ENCODE measurements at places on chromosomes 6 and 20. TPM values are rescaled to one million over a fixed set of nuclear protein-coding genes. Genes with fewer than 3 reads are reported as not detected.

GRCh38 chr6:156060013-156060412 lies 604.4 kb upstream of the NOX3 start:
- no peak for DNase-seq

- peak; percentile 13 for DNase-seq
These were observed 67.8 kb downstream of the MMS22L start for GRCh38 chr6:97215157-97215769.

- DNase-seq = no peak
These were observed 55.0 kb downstream of the EDN1 start for GRCh38 chr6:12344961-12345693.

DNA sequence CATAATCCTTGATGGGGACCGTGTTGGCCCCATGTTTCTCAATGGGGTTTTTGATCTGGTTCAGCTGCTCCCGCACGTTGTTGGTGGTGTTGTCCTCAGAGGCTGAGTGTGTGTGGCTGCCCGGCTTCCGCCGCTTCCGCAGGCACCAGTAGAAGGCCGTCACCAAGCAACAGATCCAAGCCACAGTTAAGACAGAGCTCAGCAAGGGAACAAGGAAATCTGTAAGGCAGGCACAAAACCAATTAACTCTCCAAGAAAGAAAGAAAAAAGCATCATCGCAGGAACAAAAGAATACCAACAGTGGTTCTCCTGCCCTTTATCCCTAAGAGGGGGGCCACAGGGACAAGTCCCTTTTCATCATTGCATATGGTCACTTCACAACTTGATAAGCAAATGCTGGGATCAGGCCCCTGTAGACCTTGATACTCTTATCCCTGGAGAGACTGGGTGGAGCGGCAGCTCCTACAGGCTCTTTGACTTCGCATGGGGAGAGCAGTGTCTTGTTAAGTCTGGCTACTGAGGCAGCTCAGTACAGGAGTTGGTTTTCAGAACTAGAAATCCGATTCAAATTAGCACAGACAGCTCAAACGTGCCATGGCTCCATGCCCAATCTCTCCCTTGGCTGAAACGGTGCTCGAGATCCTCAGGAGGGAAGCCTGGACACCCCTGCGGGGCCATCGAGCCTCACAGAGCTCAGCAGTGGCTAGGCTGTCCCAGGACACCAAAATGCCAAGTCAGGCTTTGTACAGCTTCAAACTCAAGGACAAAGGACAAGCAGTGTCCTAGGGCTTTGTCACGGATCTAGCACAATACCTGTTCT lies 33.9 kb downstream of the JAG1 start:
- DNase-seq = no peak

The WFDC12 gene
- polyA plus RNA-seq = not detected

The RBL1 gene
- 15.8 TPM for polyA plus RNA-seq

DNA sequence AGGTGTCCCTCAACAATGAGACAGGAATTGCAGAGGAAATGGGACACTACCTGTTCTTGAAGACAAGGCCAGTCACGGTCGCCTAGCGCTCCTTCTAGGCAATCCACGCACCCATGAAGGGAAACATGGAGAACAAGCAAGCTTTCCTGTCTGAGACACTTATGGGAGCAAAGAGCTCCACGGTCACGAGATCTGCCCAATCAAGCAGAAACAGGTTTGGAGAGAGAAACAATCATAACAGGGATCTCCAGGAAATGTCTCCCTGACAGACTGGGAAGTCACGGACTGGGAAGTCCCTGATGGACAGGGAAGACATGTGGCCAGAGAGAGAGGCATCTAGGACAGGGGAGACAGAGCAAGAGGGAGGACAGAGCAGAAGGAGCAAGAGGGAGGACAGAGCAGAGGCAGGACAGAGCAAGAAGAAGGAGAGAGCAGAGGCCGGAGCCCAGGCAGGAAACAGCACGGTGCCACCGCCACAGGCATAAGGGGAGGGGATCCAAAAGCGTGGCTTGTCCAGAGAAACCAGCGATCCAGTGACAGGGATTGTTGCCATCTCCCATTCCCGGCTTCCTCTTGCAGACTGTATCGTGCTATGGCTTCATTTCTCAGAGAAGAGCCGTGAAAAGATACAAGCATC lies 167.8 kb upstream of the ZNF337 start:
- DNase-seq = no peak

- no peak for DNase-seq
These were observed 25.8 kb downstream of the SYNDIG1 start for GRCh38 chr20:24495266-24495665.

The GGTLC1 gene
- polyA plus RNA-seq = not detected

The RBBP8NL gene
- 1.3 TPM for polyA plus RNA-seq

DNA sequence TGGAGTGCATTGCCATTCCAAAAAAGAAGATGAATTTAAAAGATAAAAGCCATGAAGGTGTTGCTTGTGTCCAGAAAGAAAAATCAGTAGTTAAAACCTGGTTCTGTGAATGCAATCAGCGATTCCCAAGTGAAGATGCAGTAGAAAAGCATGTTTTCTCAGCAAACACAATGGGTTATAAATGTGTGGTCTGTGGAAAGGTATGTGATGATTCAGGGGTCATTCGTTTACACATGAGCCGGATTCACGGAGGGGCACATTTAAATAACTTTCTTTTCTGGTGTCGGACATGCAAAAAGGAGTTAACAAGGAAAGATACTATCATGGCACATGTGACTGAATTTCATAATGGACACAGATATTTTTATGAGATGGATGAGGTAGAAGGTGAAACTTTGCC lies 24.7 kb upstream of the BAG2 start:
- no peak for DNase-seq

The ID4 gene
- polyA plus RNA-seq = 136 TPM

The RBM38 gene
- polyA plus RNA-seq = 22.8 TPM

- DNase-seq = no peak
These were observed 18.3 kb upstream of the PHACTR1 start for GRCh38 chr6:12698298-12698697.

DNA sequence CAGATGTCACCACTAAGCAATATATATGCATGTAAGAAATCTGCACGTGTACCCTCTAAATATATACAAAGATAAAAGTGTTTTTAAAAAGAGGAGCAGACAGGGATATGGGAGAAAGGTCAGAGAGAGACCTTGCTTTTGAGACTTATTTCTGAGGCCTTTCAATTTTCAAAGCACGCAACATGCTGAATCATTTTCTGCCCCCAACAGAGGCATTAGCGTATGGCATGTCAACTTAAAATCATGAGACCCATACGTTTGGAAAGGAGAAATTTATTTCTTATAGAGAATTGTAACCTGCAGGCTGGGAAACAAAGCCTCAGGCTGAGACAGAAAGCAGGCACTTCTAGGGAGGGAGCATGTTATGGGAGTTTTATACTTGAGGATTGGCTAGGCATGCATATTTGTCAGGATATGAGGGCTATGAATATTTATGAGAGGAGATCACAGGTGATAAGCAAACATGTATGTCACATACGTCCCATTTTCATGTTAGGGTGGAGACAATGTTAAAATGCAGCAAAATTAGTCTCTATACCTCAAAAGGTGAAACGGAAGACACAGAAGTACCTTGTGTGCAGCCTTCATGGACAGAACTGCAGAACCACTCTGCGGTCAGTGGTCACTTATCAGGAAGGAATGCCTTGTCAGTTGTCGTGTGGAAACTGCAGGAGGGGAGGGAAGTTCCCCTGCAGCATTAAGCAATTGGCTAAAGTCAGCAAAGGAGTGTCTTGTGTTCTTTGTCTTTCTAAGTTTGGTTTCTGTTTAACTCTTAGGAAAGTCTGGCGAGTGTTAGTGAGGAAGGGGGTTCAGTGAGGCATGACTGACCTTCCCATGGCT lies 6.3 kb upstream of the GABRR2 start:
- no peak for DNase-seq

The PCSK2 gene
- 0.62 TPM for polyA plus RNA-seq

DNA sequence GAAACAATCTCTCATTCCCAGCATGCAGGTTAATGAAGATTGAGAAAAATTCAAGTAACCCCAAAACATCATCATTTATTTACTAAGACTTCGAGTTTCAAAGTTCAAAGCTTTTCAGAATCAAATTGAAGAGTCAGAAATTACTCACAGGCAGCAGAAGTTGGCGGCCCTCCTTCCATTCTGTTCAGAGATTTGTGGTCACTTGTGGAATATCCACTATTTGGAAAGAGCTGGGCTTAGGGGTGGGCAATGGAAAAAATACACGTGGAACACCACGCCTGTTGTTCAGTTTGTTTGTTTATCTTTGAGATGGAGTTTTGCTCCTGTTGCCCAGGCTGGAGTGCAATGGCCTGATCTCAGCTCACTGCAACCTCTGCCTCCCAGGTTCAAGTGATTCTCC lies 108.6 kb upstream of the NAA20 start:
- no peak for DNase-seq

- DNase-seq = no peak
These were observed 27.9 kb upstream of the SGK1 start for GRCh38 chr6:134345789-134346188.

The PROKR2 gene
- not detected for polyA plus RNA-seq

The TOX2 gene
- polyA plus RNA-seq = 3.7 TPM

GRCh38 chr20:49698477-49698876 lies 15.2 kb downstream of the B4GALT5 start:
- no peak for DNase-seq

DNA sequence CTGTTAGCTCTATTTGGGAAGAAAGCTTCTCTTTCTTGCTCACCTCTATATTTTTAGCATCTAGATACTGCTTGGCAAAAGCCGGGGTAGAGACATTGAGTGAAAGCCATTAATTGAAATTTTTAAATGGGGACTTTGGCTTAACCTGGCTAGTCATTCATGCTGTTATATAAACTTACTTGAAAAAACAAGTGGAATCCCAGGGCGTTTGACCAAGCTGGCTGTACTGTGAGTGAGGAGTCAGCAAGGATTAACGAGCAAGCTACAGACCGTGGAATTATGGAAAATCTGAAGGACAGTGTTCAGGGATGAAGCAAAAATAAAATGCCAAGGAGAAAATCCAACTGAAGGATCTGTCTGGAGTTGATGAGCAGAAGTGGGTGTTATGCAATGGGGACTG lies 232.0 kb downstream of the GRM1 start:
- no peak for DNase-seq

All from left kidney (tissue), 8 donors.